Stimulated activated CD4-positive, alpha-beta T cell treated with anti-CD3 and anti-CD28 coated beads, Interleukin-2, amount 100 ng/mL, for 24 hours (primary cell): ENCODE measurements at places on chromosomes 6 and 20.

GRCh38 chr20:49279677-49280462 lies 2.0 kb upstream of the ZNFX1 start:
- no peak for DNase-seq

- DNase-seq, result no peak
Observed at GRCh38 chr6:27281105-27281539, 31.0 kb downstream of the POM121L2 start.

DNA sequence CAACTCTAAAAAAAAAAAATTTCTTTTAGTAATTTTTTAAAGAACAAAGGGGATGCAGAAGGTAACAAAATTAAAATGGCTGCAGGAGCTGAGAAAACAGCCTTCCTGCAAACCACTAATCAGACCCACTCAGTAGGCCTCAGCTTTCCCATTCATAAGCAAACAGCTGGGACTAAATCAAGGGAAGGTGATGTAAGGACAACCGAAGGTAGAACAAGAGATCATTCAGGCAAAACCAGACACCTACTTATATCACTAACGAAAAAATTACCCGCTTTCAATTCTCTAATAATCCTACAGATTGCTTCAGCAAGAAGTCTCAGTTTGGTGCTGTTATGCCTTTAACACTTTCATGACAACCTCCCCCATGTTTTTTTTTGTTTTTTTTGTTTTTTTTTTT lies 124.0 kb downstream of the ZMYND8 start:
- no peak for DNase-seq

GRCh38 chr6:108432792-108433191 lies 127.9 kb upstream of the FOXO3 start:
- no peak for DNase-seq

GRCh38 chr6:11384531-11385309 lies 152.3 kb upstream of the NEDD9 start:
- DNase-seq, result no peak

- no peak for DNase-seq
Observed at GRCh38 chr6:170049641-170050561, 241.0 kb downstream of the DLL1 start.

DNA sequence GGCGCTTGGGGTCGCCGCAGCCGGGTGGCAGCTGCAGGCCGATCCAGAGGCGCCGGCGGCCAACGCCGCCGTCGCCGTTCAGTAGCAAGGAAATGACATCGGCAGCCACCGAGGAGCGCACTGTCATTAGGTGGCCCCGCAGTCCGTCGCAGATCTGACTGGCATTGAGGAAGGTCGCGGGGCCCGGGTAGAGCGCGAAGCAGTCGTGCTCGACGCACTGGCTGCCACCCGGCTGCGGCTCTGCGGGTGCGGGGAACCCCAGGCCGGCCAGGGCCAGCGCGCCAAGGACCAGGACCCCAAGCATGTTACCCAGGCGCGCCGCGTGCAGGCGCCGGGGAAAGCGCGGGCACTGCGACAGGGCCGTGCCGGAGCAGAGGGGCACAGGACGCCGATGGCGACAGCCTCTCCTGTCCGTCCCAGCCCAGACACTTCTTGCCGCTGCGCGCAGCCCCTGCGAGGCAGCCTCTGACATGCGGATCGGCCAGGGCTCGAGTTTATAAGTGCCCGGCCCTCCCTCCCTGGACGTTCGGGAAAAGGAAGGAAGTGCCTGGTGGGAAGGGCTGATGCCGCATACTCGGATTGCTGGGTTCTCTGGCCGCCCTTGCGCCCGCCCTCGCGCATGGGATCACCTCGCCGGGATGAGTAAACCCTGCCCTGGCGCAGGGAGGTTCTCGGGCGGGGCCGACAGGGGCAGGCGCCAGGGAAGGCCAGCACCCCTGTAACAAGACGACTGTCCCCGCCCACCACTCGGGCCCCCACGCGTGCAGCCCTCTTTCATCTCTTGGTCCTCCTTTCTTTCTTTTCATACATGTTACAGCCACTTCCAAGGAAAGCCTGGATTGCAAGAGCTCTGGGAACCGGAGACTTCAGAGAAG lies at the start of gene THBD:
TSS of gene THBD (minus strand) at position 472 of the 875 bp plus-strand sequence. CDS start at position 304, 168 bp downstream.
- DNase-seq, result no peak

DNA sequence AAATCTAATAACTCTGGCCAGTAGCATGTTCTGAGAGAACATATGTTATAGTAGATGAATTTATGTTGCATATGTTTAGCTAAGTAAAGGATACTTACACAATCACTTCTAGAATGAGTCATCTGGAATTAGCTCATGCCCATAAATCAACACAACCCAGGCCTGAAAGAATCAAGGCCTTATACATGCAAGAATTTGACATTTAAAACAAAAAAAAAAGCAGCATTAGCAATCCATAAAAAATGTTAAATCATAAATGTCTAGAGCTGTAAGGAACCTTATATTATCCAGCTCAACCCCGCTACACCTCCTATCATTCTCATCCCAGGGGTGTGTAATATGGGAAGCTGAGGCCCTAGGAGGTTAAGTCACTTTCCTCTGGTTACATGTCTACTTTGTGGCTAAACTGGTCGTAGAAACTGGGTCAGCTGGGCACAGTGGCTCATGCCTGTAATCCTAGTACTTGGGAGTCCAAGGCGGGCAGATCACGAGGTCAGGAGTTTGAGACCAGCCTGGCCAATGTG lies 105.2 kb upstream of the CARMIL1 start:
- no peak for DNase-seq

DNA sequence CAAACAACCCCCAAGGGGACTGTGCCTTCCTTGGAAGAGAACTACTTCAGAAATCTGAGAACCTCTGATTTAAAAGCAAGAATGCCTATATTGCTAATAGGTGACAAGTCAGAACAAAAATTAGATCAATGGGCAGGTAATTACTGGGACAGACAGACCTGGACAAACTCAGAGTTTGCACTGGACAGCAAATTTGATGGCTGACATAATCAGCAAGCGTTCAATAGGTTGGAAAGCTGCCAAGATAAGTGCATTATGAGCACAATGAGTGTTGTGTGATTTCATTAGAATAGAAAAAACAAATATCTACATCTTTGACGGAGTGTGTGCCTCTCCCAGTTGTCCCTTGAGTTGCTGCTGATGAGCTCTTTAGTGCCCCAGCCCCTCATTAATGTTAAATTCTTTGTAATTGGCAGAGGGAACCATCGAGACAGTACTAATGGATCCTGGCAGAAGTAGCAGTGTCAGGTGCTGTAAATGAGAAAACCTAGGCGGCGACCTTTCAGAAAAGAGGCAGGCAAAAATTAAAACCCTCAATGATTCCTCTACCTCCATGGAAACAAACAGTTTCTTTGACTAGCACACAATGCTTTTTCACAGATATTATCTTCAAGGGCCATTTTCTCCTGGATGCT lies 116.5 kb upstream of the COL21A1 start:
- no peak for DNase-seq

- no peak for DNase-seq
Observed at GRCh38 chr6:83053678-83054077, 12.0 kb downstream of the UBE3D start.

DNA sequence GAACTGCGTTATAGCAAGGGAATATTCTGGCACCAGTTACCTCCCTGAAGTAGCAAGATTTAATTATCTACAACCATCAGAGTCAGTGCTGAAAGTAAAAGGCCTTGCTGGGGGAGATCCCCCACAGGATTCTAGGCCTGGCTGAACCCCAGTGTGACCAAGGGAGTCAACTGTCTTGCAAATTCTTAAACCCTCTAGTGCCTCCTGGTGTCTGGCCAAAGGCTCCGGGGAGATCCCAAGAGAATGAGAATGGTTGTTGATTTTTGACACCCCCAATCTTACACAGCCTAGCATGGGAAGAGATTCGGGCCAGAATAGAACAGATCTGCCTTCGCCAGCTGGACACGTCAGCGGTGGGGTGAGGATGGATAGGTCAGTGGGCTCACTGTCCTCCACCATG lies 179.4 kb downstream of the ERMARD start:
- no peak for DNase-seq

DNA sequence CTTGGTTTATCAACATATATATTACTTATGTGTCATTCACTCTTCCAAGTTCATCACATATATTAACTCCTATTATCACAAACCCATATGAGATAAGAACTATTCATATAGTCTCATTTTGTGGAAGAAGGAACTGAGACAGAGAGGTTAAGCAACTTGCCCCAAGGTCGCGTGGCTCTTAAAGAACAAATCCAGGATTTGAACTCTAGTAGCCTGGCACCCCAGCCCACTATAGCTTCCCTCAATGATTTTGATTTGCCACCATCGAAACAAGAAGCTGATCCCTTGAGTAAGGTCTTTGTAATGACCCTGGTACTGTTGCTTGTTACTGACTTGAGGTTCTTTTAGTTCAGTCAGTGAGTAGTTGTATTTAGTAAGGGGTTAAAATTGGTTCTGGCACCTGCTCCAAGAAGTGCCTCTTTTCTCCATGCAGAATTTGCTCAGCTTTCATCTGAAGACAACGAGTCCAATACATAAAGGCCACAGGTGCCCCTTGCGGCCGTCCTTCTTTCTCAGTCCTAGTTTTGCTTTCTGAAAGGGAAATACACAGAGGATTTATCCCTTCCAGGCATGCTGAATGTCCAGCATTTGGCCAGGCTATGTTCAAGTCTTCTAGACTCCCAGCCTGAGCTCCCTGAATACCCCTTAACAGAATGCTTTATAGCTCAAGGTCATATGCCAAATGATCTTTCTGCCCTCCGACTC lies 253.0 kb downstream of the TBC1D7 start:
- DNase-seq, result no peak

- no peak for DNase-seq
Observed at GRCh38 chr6:3899061-3899460, 49.9 kb downstream of the FAM50B start.

DNA sequence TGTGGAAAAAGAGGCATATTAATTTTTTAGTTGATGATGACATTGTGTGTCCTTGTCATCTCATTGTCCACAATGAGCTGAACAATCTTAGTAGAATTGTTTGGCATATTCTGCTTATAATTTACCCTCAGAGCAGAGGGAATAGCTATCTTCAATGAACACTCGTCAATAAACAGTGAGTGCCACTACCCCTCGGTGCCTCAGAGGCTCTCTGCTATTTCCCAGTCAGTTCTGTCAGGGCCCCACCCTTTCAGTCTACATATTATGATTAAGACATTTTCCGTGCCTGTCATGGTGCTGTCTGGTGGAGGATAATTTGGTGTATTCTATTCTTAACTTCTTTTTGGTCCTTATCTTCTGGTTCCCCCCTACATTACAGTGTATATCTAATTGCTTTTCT lies 31.2 kb downstream of the NUS1 start:
- DNase-seq, result no peak

GRCh38 chr6:157635388-157636244 lies 187.4 kb upstream of the SNX9 start:
- no peak for DNase-seq

DNA sequence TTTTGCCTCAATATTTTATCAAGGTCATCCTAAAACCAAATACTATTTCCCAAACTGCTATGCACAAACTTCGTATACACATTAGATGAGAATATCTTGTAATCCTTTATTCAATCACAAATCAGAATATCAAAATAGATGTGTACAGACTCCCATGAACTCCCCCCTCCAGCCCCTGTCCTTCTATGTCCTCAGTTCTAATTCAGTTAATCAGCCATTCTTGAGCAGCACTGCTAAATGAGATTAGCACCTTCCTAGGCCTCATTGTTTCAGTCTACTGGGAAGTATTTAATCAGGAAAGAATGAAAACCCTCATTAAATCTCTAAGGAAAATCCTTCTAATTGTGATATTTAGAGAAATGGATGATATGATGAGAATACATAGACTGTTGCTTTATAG lies 36.6 kb downstream of the RCAN2 start:
- no peak for DNase-seq

DNA sequence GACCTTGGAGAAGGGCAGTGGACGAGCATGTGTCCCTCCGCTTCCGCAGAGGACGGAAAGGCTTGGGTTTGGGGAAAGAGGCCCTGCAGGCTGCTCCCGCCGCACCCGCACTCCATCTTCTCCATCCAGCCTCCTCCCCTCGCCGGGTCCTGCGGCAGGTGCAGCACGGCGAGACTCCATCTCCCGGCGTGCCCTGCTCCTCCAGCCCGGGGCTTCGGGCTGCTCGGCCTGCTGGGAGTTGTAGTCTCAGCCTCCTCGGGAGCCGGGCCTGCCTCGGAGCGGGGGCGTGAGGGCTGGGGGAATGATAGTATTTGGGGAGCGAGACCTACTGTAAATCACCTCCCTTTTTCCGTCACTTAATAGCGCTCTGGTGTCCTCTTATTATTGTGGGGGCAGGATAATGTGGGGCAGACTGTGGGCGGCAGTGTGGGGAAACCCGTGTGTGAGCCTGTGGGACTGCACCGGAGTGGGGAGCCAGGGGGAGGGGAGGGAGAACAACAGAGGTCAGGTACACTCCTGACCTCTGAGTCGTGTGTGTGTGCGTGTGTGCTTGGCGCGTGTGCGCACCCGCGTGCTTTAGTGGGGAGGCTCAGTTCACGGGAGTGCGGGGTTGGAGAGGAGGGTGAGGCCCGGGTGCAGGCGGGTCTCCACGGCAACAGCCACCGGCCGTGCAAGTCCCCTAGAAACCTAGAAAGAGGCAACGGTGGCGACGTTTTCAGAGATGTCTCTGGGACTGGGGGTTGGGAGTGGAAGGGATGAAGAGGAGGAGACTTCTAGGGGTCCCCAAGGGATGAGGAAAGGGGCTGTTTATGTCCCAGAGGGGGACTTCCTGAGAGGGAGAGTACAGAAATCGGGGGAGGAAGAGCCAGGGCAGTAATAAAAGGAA lies 4.1 kb downstream of the TTBK1 start:
- peak; percentile 87 for DNase-seq

DNA sequence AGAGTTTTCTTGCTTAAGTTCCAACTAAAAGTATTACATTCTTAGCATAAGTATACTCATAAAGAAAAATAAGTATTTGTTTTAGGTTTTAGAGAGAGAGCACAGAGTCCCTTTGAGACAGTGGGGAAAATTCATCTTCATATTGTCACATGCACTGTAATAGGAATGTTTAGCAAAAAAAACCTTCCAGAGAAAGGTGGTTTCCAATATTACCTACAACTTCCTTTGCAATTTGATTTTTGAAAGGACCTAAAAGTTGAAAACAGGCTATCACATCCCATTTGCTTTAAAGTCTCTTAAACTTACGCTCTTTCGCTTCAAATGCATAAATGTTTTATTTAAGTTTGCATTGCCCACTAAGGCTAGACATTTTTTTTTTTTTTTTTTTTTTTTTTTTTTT lies 86.4 kb downstream of the OPRM1 start:
- DNase-seq, result no peak

DNA sequence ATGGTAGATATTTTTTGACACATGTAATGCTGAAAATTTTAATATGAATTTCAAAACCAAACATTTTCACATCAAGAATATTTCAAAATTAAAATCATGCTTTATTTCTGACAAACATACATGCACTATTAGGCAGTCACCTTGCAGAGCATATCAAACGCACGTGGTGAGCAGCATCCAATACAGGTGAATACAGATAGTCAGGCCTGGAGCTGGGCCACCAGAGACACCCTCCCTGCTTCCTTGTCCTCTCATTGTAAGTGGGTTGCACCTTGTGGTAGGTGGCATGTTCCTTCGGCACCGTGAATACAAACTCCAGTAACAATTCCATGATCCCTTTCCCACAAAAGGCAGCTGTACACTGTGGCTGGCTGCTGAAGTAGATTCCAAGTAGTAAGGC lies 8.9 kb downstream of the REV3L start:
- DNase-seq, result no peak

- peak; percentile 14 for DNase-seq
Observed at GRCh38 chr6:157107915-157108651, 215.2 kb downstream of the TMEM242 start.

GRCh38 chr20:19973961-19974629 lies 43.1 kb upstream of the NAA20 start:
- no peak for DNase-seq

GRCh38 chr20:56380375-56380774 lies 11.6 kb downstream of the AURKA start:
- no peak for DNase-seq
